Activated CD4-positive, CD25-positive, alpha-beta regulatory T cell (primary cell): ENCODE measurements at places on chromosomes 13 and 19.

DNA sequence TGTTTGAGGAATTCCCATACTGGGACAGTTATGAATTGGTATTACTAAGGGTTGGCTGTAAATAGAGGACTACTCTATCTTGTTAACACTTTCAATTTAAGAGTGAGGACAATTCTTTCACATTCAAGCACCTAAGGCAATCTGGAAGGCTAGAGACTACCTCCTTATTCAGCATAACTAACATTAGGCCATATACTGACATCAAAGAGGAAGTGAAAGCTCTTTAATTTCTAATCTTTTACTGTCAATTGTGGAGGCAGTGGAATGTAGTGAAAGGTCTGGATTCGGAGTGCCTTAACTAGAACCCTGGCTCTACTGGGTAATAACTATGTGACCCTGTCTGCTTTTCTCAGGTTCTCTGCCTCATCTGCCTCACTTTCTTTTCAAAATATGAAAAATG, 134.0 kb downstream of the UFM1 start:
- no peak for DNase-seq

- no peak for DNase-seq
These were observed 54.5 kb upstream of the GPC6 start for GRCh38 chr13:93172109-93172508.

- no peak for DNase-seq
These were observed at the start of gene ATXN8OS for GRCh38 chr13:70107498-70108281. Gene ATXN8OS (plus strand): TSS chr13:70107826.

DNA sequence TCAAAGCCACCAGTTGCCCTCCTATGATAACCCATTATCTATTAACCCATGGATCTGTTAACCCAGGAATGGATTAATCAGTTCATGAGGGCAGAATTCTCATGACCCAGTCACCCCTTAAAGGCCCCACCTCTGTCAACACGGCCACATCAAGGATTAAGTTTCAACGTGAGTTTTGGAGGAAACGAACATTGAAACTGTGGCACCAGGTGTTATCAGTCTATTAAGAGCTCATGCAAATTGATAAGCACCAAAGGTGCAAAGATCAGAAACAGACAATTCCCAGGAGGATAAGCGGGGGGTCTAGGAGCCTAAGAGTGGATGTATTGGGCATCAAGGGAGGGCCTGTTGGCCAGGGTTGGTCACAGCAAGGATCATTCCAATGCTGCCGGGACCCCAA, 19.9 kb upstream of the ELAVL1 start:
- DNase-seq, result no peak

- DNase-seq, result no peak
These were observed 82.9 kb downstream of the TNFRSF19 start for GRCh38 chr13:23652909-23653726.

DNA sequence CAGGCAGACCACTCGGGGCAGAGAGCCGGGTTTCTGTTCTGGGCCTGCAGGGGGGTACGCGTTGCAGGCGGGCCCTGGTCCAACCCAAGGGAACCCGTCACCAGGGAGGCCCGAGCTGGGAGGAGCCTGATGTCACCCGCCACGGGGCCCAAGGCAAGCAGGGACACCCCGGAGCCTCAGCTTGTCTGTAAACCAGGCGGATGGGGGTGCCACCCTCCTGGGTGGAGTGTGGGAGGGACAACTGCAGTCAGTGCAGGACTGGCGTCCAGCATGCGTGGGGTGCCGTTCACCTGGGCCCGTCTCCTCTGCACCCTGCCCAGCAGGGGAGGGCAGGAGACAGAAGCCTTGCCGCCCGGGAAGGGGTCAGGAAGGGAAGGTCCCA, 7.0 kb downstream of the CACTIN start:
- DNase-seq, result no peak

- DNase-seq, result no peak
These were observed 453.5 kb downstream of the TDRD3 start for GRCh38 chr13:60850526-60850925.

GRCh38 chr13:43230989-43231388, 207.6 kb downstream of the DNAJC15 start:
- no peak for DNase-seq

- DNase-seq, result no peak
These were observed 55.5 kb upstream of the SERP2 start for GRCh38 chr13:44318161-44318560.

- DNase-seq, result no peak
These were observed 39.0 kb downstream of the SERTM1 start for GRCh38 chr13:36712770-36713169.

- DNase-seq, result no peak
These were observed 95.9 kb upstream of the RAP2A start for GRCh38 chr13:97337985-97338499.

- DNase-seq, result no peak
These were observed 2374.6 kb downstream of the PCDH9 start for GRCh38 chr13:64855506-64855905.

GRCh38 chr13:112445411-112446271, 69.5 kb downstream of the SPACA7 start:
- DNase-seq, result no peak

GRCh38 chr19:14114854-14115253, 2.7 kb downstream of the PRKACA start:
- peak; percentile 20 for DNase-seq
